Esophagus squamous epithelium (tissue), 5 donors: ENCODE measurements at places on chromosomes 6 and 20. TPM values are rescaled to one million over a fixed set of nuclear protein-coding genes. Genes with fewer than 3 reads are reported as not detected.

GLP1R gene
- not detected for total RNA-seq

SAMD3 gene
- 0.88 TPM for total RNA-seq

LTB gene
- total RNA-seq, result 2.3 TPM

SLPI gene
- 1,064 TPM for total RNA-seq

AGPAT1 gene
- 18.5 TPM for total RNA-seq

TTBK1 gene
- not detected for total RNA-seq

DNAH8 gene
- total RNA-seq, result 0.03 TPM

WDR27 gene
- total RNA-seq, result 34.6 TPM

MYH7B gene
- total RNA-seq, result not detected

HLA-DRB5 gene
- 8.4 TPM for total RNA-seq

OLIG3 gene
- not detected for total RNA-seq

LINC00237 gene
- total RNA-seq, result not detected

LAMA5 gene
- total RNA-seq, result 127 TPM

CYP39A1 gene
- total RNA-seq, result 7.2 TPM

TFAP2D gene
- not detected for total RNA-seq

APOM gene
- 1.5 TPM for total RNA-seq

SLC24A3 gene
- 6.4 TPM for total RNA-seq

PCSK2 gene
- 0.18 TPM for total RNA-seq

TREM2 gene
- not detected for total RNA-seq

HSPA12B gene
- 4.6 TPM for total RNA-seq

MAS1 gene
- not detected for total RNA-seq

INSM1 gene
- total RNA-seq, result not detected

TNNC2 gene
- total RNA-seq, result not detected

CPXM1 gene
- 3.8 TPM for total RNA-seq

SENP6 gene
- total RNA-seq, result 104 TPM

TPX2 gene
- 11.4 TPM for total RNA-seq

PRR18 gene
- not detected for total RNA-seq

RWDD1 gene
- total RNA-seq, result 34.9 TPM

MCHR2 gene
- total RNA-seq, result not detected

CUTA gene
- total RNA-seq, result 86.0 TPM

COL12A1 gene
- total RNA-seq, result 34.0 TPM

MOXD1 gene
- 59.2 TPM for total RNA-seq

NELFE gene
- 60.7 TPM for total RNA-seq

C6orf141 gene
- total RNA-seq, result 22.8 TPM

KHDC3L gene
- not detected for total RNA-seq

WFDC12 gene
- total RNA-seq, result 0.44 TPM

SEMG1 gene
- total RNA-seq, result not detected

WFDC5 gene
- 32.1 TPM for total RNA-seq

DPPA5 gene
- not detected for total RNA-seq

FKBP1C gene
- total RNA-seq, result not detected

CGA gene
- total RNA-seq, result not detected

FAXC gene
- total RNA-seq, result 1.3 TPM

STMN3 gene
- 8.4 TPM for total RNA-seq

BPIFB4 gene
- total RNA-seq, result not detected

SOBP gene
- total RNA-seq, result 1.8 TPM

GSTA3 gene
- not detected for total RNA-seq

NRN1 gene
- 0.19 TPM for total RNA-seq

AHCY gene
- 138 TPM for total RNA-seq

PDE10A gene
- total RNA-seq, result 1.4 TPM

PXDC1 gene
- 12.1 TPM for total RNA-seq

SEL1L2 gene
- not detected for total RNA-seq

FOXS1 gene
- total RNA-seq, result not detected

CABLES2 gene
- 3.8 TPM for total RNA-seq

FHL5 gene
- 2.4 TPM for total RNA-seq

PIM1 gene
- total RNA-seq, result 206 TPM

SLC22A7 gene
- total RNA-seq, result not detected

CCR6 gene
- total RNA-seq, result 2.4 TPM

TSPYL1 gene
- total RNA-seq, result 55.5 TPM

SEMG2 gene
- not detected for total RNA-seq
